ENCODE measurements at places on chromosomes 3 and 15.

GRCh38 chr15:22903961-22904534 lies 65.6 kb downstream of the NIPA2 start:
- no peak for DNase-seq

GRCh38 chr3:9105421-9105820 lies 142.1 kb upstream of the RAD18 start:
- DNase-seq = peak; percentile 98

DNA sequence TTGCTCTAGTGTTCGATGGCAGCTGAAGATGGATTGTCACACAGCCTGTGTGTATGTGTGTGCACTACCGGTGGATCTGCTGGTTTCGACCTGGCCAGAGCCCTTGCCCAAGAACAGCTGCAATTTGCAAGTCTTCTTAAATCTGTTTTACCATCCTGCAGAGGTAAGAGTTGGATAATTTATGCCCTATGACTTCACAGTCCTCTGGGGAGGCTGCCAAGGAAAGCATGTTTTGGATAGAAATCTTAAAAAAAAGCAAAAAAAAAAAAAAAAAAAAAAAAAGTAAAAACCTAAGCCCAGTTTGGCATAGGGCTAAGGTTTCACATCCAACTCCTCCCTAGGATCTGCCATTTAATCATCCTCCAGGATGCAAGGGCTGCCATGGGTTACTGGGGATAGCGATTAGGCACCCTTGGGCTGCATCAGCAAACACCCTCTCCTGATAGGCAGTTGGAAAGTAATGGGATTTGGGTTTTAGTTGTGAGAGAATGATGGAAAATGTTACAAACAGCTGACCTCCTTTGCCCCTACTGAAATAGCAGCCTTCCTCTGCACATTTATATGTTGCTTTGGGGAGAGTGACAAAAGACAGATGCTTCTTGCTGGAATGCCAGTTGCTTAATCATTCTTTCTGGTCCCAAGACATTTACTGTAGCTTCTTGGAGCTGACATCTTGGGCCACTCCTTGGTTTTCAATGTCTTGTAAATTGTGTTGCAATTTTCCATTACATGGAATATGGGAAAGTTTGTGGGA lies 35.4 kb downstream of the CD200R1L start:
- no peak for DNase-seq

GRCh38 chr3:114446600-114446999 lies 152.8 kb downstream of the TIGIT start:
- no peak for DNase-seq

GRCh38 chr3:30311781-30312180 lies 294.6 kb upstream of the TGFBR2 start:
- DNase-seq = no peak

- peak; percentile 77 for DNase-seq
Measured at GRCh38 chr15:43209059-43209824, 11.6 kb downstream of the EPB42 start.

DNA sequence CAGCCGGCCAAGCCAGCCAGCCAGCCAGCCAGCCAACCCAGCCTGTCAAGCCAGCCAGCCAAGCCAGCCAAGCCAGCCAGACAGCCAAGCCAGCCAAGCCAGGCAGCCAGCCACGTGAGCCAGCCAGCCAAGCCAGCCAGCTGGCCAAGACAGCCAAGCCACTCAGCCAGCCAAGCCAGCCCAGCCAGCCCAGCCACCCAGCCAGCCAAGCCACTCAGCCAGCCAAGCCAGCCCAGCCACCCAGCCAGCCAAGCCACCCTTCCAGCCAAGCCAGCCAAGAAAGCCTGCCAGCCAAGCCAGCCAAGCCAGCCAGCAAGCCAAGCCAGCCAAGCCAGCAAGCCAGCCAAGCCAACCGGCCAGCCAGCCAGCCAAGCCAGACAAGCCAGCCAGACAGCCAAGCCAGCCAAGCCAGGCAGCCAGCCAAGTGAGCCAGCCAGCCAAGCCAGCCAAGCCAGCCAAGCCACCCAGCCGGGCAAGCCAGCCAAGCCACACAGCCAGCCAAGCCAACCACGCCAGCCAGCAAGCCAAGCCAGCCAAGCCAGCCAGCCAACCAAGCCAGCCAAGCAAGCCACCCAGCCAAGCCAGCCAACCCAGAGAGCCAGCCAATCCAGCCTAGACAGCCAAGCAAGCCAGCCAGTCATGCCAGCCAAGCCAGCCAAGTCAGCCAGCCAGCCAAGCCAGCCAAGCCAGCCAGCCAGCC lies 199.5 kb downstream of the GOLGA6L6 start:
- DNase-seq = peak; percentile 96

GRCh38 chr3:35120026-35120425 lies 519.3 kb upstream of the ARPP21 start:
- no peak for DNase-seq

DNA sequence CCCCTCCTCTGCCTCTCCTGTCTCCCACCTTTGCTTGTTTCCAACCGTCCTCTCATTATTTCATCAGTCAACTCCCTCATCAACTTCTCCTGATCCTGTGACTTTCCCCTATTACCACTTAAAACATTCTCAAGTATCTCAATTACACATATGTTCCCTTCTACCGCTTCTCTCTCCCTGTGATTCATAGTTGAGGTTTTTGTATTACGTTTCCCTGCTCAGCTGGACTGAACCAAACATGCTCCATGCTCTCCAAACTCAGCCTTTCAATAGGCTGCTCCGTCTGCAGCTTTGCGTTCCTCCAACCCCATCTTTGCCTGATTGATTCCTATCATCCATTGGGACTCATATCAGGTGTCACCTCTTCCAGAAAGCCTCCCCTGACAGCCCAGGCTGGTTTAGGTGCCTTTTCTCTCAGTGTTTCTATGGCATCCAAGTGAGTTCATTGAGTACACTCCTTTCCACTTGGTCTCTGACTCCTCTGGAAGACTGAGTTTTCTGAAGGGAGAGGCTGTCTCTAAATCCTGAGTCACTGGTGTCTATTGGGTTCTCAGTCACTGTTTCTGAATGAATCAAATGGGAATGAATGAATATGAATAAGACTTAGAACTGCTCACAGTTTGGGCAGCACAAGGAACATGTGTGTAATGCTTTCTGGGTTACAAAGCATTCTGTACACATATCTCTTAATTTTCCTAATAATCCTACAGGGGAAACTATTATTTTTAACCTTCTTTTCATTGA lies 56.4 kb downstream of the PLD1 start:
- DNase-seq = no peak

- DNase-seq = no peak
Measured at GRCh38 chr3:79672075-79672474, 95.7 kb downstream of the ROBO1 start.

DNA sequence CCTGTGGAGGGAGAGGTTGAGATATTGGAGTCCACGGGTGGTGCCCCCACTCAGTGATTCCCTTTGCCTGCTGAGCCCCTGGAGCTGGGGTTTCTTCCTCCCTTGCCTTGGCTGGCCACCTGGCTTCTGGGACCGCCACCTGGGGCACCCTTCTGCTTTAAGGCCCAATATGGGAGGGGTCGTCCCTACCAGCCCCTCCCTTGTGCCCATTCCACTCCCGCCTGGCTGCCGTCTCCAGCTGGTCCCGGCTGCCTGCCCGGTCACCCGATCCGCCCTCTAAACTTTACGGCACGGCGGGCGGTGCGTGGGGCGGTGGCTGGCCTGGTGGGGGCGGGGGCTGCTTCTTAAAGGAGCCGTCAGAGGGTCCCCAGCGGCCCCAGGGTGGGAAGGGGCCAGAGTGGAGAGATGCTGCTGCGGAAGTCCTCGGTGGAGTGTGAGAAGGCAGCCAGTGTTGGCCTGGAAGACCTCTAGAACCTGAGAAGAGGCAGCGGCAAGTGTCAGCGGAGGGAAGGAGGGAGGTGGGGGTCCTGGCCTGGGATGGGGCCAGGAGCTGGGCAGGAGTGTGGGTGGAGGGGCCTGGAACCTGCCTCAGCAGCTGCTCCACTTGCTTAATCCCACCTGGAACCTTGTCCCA lies 1.6 kb upstream of the SEMA3B start:
- no peak for DNase-seq

- DNase-seq = no peak
Measured at GRCh38 chr3:116019254-116019763, 396.0 kb downstream of the GAP43 start.

GRCh38 chr15:100308213-100308600 lies 33.6 kb downstream of the ADAMTS17 start:
- no peak for DNase-seq

GRCh38 chr3:191959876-191960413 lies 499.0 kb downstream of the PYDC2 start:
- DNase-seq = no peak

- no peak for DNase-seq
Measured at GRCh38 chr3:112134335-112135124, 1.5 kb upstream of the GCSAM start.

DNA sequence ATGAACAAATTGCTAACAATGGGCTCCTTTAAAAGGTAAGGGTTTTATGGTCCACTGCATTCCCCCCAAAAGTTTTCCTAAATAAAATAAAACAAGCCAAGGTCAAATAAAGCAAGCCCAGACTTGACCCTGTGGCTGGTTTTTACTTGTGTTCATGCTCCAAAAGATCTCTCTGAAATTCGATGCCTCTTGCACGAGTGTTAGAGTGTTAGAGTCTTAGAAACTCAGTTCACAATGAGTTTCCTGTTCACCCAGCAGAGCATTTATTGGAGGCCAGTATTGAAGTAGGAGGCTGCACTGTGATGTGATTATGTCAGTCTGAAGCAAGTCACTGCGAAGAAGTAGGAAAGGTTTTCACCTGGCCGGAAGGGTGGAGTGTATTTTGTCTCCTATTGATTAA lies 59.9 kb upstream of the LRTM1 start:
- DNase-seq = peak; percentile 51

- DNase-seq = peak; percentile 85
Measured at GRCh38 chr3:172449466-172450149, 1.4 kb upstream of the GHSR start.

Data from islet precursor cell (in vitro differentiated cells).